Osteocyte (in vitro differentiated cells): ENCODE measurements at places on chromosomes 4 and X. TPM values are rescaled to one million over a fixed set of nuclear protein-coding genes. Genes with fewer than 3 reads are reported as not detected.

The CSAG3 gene
- not detected in 2 replicates for total RNA-seq

The SORCS2 gene
- total RNA-seq = 3.0 and 6.7 TPM in 2 replicates

The CT55 gene
- not detected in 2 replicates for total RNA-seq

The CWH43 gene
- not detected in 2 replicates for total RNA-seq

The PAGE2B gene
- total RNA-seq = not detected in 2 replicates

The GAGE13 gene
- total RNA-seq = not detected in 2 replicates

GRCh38 chrX:136626237-136626636, 21.7 kb upstream of the CD40LG start:
- H3K27ac ChIP-seq = no peak overlapping the region
- no peak for DNase-seq
- no peaks in the 10 kb centered on the region for H3K27me3 ChIP-seq
- no peaks in the 10 kb centered on the region for H3K36me3 ChIP-seq
- no peaks in the 10 kb centered on the region for H3K4me1 ChIP-seq

DNA sequence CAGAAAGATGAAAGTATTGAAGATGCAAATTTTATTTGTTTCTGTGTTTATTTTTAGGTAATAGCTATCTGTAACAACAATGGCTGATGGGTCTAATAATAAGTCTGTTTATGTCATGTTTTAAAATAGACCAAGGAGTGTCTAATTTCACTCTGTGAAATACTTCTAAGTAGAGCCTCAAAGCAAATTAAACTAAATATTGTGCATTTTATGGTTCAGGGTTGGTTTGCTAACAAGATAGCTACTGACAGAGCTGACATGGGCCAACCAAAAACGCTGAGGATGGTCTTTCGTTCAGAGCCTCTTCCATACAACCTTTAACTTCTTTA, 437.6 kb upstream of the CTSO start:
- no peak for DNase-seq
- no peak overlapping the region for H3K27ac ChIP-seq
- H3K27me3 ChIP-seq = no peaks in the 10 kb centered on the region
- H3K4me1 ChIP-seq = no peaks in the 10 kb centered on the region

DNA sequence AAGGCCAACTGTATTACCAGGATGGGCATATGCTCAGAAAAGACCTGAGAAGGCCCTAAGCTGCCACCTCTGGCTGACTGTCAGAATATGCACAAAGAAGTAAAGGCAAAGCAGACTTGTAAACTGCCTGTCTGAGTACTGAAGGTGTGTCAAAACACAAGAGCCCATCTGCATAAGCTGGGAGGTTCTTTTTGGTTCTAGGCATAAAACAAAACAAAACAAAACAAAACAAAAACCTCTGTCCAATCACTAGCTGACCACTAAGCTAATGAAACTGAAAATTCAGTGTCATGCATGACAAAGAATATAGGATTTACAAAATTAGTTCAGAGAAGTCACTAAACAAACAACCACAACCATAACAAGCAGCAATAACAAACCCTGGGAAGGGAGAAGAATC, 20.6 kb downstream of the SH3D19 start:
- no peaks in the 10 kb centered on the region for H3K27me3 ChIP-seq
- no peak overlapping the region for H3K27ac ChIP-seq
- H3K36me3 ChIP-seq = peaks cover 10% of the 10 kb centered on the region

DNA sequence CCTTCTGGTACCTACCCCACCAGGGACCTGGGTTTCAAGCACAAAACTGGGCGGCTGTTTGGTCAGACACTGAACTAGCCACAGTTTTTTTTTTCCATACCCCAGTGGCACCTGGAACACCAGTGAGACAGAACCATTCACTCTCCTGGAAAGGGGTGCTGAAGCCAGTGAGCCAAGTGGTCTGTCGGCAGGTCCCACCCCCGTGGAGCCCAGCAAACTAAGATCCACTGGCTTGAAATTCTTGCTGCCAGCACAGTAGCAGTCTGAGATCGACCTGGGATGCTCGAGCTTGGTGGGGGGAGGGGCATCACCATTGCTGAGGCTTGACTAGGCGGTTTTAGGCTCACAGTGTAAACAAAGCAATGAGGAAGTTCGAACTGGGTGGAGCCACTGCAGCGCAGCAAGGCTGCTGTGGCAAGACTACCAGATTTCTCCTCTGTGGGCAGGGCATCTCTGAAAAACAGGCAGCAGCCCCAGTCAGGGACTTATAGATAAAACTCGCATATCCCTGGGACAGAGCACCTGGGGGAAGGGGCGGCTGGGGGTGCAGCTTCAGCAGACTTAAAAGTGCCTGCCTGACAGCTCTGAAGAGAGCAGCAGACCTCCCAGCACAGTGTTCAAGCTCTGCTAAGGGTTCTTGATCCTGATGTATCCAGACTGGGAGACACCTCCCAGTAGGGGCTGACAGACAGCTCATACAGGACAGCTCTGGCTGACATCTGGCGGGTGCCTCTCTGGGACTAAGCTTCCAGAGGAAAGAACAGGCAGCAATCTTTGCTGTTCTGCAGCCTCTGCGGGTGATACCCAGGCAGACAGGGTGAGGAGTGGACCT, 223.0 kb downstream of the COX18 start:
- no peaks in the 10 kb centered on the region for H3K36me3 ChIP-seq
- no peak overlapping the region for H3K4me3 ChIP-seq
- no peak overlapping the region for H3K27ac ChIP-seq
- peaks cover 6% of the 10 kb centered on the region for H3K4me1 ChIP-seq

DNA sequence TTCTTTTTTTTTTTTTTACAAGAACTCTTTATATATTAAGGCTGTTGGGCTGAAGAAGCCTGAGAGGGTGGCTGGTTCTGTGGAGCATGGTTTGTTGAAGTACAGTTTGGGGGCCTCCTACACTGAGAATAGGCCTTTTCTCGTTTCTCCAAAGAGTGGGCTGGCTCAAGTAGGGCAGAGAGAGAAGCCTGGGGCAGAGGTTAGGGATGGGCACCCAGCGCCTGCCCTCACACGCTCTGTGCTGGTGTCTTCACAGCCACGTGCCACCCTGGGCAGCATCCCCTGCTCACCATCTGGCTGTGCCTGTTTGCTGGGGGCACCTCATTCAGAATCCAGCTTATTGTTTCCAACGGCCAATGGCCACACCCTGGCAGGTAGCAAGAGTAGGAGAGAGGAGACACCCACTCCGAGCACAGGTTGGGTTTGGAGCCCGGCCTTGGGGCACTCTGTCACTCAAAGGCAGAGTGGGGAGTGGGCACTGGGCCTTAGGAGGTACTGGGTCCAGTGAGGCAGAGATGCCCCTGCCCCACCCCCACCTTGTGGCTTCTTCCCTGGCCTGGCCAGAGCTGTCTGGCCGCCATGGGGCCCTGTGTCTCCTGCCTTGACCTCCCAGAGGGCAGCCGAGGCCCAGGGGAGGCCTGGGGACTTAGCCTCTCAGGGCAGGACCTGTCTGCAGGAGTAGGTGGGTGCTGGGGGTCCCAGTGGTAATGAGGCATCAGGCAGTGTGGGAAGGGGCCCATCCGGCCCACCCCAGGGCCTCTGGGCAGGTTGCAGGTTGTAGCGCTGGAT, 2.9 kb downstream of the MSANTD1 start:
- H3K36me3 ChIP-seq = no peaks in the 10 kb centered on the region
- H3K27me3 ChIP-seq = no peaks in the 10 kb centered on the region
- H3K27ac ChIP-seq = no peak overlapping the region
- no peak overlapping the region for H3K4me3 ChIP-seq
- DNase-seq = no peak
- H3K4me1 ChIP-seq = no peaks in the 10 kb centered on the region

- H3K4me3 ChIP-seq = no peak overlapping the region
- peaks cover 51% of the 10 kb centered on the region for H3K27me3 ChIP-seq
- no peaks in the 10 kb centered on the region for H3K4me1 ChIP-seq
- no peak for DNase-seq
- H3K36me3 ChIP-seq = no peaks in the 10 kb centered on the region
These were observed 118.4 kb downstream of the DTHD1 start for GRCh38 chr4:36399762-36400353.

DNA sequence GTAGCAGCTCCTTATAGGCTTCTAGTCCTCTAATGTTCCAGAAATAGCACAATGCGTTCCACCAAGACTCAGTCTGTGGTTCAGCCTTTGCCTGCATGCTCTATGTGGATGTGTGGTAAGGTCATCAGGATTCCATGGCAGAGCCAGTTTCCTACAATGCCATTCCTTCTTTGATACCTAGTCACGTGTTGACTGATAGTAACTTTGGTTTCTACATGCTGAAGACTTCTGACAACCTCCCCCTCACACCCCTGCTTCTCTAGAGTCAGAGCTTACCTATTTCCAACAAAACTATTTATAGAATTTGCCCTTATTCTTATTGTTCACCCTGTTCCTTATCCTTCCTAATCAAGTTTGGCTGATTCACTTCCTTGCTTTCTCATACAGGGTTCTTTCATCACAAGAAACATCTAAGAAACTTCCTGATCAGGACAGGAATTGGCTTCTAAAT, 81.1 kb downstream of the CT47B1 start:
- H3K27me3 ChIP-seq = no peaks in the 10 kb centered on the region
- no peaks in the 10 kb centered on the region for H3K36me3 ChIP-seq
- H3K4me1 ChIP-seq = peaks cover 22% of the 10 kb centered on the region
- no peak overlapping the region for H3K4me3 ChIP-seq
- no peak for DNase-seq

DNA sequence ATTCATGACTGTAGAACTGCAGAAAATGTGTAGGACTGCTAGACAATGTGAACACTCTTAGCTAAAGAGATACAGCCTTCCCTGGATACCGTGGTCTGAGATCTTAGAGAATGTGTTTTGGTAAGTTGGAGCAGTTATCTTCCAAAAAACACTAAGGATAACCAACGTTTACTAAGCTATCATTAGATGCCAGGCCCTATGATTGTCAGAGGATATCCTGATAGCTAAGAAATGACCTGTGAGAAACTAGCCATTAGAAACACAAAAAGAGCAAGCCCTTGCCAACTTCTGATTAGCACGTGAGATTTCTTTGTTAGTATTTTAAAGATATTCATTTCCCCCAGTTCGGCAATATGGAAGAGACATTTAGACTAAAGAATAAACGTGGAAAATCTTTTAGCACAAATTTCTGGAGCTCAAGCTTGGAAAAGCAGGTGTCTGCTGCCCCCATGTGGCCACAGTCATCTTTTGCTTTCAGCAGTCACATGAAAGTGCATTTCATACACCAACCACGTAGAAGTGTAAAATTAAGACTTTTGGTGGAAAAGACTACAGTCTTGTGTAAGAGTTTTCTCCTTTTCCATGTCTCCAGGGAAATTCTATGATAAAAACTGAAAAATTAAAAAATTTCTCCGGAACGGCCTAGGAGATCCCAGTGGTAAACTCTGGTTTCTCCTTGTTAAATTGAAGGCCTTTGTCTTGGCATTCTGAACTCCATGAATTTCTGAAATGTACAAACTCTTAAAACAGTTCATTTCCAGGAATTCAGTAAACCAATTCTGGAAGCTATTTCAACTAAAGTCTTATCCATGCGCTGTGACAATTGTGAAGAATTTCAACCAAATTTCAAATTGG, 136.4 kb downstream of the ZNF674 start:
- H3K36me3 ChIP-seq = no peaks in the 10 kb centered on the region
- no peaks in the 10 kb centered on the region for H3K27me3 ChIP-seq
- no peaks in the 10 kb centered on the region for H3K4me1 ChIP-seq
- no peak overlapping the region for H3K27ac ChIP-seq
- no peak for DNase-seq

DNA sequence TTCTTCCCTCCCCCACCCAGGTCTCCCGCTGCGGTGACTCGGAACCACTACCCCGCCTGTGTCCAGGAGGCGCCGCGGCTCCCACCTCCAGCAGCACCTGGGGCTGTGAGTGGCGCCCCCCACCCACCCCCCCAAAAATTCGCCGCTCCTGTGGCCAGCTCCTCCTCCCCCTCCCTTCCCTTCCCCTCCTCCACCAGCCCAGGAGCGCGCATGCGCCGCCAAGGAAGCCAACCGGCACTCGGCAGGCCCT, 278 bp downstream of the CLOCK start:
- H3K4me3 ChIP-seq = peak overlapping the region; percentile 96
- peaks cover 34% of the 10 kb centered on the region for H3K4me1 ChIP-seq
- peak overlapping the region; percentile 60 for H3K27ac ChIP-seq
- DNase-seq = no peak
- H3K27me3 ChIP-seq = no peaks in the 10 kb centered on the region

GRCh38 chrX:153245288-153245731, 66.2 kb downstream of the MAGEA1 start:
- DNase-seq = no peak
- no peak overlapping the region for H3K27ac ChIP-seq
- peaks cover 13% of the 10 kb centered on the region for H3K27me3 ChIP-seq
- no peaks in the 10 kb centered on the region for H3K4me1 ChIP-seq
- H3K36me3 ChIP-seq = no peaks in the 10 kb centered on the region
- no peak overlapping the region for H3K4me3 ChIP-seq

DNA sequence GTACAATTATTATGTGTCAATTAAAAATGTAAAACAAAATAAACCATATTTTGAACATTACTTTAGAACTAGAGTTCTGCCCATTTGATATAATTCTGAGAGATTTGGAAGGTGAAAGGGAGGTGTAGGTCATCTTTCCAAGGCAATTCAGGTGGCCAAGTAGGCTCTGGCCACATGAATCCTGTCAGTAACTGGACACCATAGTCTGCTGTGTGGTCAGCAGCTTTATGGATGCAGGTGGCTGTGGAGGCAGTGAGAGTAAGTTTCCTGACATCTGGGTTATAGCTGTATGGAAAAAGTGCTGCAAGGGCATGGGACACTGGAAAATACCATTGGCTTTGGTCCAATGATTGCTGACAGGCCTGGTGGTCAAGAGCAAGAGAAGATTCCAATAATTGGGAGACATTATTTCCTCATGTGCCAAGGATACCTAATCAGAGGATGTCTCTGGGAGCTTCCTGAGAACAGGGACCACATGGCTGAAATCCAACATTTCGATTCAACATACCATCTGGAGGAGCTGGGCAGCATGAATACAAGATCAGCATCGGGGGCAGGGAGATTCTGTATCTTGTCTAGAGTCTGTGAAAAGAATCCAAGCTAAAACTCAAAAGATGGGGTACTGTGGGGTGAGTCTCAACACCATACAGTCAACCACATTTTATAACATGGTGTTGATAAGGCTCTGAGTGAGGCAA, 523.1 kb downstream of the MID1IP1 start:
- H3K36me3 ChIP-seq = no peaks in the 10 kb centered on the region
- H3K4me1 ChIP-seq = no peaks in the 10 kb centered on the region
- no peak overlapping the region for H3K27ac ChIP-seq

DNA sequence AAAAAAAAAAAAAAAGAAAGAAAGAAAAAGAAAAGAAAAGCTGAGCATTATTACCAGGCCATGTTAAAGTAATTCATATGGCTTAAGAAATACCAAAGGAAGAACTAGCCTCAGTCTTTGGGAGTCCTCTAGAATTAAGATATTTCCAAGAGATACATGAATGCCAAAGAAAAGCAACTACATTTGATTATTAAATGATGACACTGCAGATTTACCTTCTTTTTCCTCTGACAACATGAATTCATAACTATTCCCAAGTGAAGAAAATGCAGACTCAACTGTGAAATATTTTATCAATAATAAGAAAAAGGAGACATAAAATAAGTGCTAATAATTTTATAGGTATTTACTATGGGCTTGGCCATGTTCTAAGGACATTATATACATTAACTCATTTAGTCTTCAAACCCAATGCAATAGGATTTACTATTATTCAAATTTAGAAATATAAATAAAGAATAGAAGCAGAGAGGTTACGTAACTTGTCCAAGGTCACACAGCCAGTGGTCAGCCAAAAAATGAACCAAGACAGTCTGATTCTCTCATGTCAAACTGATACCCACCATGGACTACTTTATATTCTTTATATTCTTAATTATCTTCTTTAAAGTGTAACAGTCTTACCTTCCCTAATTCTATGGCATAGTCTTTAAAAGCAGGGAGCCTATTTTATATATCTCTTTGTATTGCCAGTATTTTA, 6.9 kb downstream of the SH3D19 start:
- no peaks in the 10 kb centered on the region for H3K27me3 ChIP-seq
- no peak overlapping the region for H3K27ac ChIP-seq
- no peaks in the 10 kb centered on the region for H3K36me3 ChIP-seq
- H3K4me1 ChIP-seq = peaks cover 48% of the 10 kb centered on the region
- DNase-seq = no peak
